Fibroblast of skin of right quadriceps (primary cell): ENCODE measurements at places on chromosomes 11 and 22.
A peak's percentile ranks its signal among the peaks of the same experiment; 100 is the strongest.

GRCh38 chr22:28027453-28028448, 108.7 kb upstream of the PITPNB start:
- no peak for DNase-seq

GRCh38 chr11:65388731-65389130, 2.3 kb downstream of the FRMD8 start:
- no peak for DNase-seq

DNA sequence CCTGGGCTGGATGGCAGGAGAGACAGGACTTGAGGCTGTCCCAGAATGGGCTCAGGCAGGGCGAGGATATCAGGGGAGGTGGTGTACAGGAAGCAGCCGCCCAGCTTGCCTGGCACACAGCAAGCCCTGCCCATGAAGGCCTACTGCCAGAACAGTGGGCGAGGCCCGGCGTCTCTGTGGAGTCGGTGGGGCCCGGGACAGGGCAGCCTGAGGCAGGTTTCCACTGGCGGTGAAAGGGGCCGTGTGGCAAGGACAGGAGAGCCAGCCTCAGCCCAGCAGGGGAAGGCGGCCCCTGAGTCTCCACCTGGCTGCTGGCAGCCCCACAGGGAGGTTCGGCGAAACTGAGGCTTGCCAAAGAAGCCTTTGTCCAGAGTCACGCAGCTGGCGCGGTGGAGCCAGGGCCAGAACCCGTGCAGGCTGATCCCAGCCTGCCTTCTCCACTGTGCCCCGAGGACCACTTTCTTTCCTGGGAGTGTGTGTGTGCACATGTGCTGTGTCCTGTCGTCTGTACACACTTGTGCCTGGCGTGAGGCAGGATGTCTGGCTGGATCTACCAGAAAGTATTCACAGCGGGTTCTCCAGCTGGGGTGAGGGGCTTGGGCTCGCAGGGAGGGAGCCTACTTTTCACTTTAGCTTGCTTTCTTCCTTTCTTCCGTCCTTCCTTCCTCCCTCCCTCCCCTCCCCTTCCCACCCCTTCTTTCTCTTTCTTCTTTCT, 1.2 kb downstream of the TSPO start:
- peak; percentile 35 for DNase-seq

- no peak for DNase-seq
Observed at GRCh38 chr11:114399490-114400215, 658 bp downstream of the C11orf71 start.

DNA sequence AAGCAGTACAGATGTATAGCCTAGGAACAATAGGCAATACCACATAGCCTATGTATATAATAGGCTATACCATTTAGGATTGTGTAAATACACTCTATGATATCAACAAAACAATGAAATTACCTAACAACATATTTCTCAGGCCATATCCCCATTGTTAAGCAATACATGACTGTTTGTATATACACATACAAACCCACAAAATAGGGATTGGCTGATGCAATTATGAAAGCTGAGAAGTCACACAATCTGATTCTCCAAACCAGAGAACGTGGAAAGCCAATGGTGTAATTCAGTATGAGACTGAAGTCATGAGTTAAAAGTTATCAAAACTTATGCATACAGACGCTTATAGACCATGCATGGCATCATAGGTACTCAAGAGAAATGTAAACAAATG, 700.1 kb upstream of the RAG2 start:
- no peak for DNase-seq

- no peak for DNase-seq
Observed at GRCh38 chr11:57566905-57567514, 462 bp downstream of the UBE2L6 start.

DNA sequence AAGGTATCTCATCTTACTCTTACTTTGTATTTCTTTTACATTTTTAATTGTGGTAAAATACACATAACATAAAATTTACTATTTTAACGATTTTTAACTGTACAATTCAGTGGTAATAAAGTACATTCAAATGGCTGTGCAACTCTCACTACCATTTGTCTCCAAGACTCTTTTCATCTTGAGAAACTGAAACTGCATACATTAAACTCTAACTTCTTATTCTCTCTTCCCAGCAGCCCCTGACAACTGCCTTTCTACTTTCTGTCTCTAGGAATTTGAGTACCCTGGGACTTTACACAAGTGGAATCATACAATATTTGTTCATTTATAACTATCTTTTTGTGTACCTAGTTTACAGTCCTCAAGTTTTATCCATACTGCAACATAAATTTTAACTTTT, 725.8 kb upstream of the KIRREL3 start:
- no peak for DNase-seq

DNA sequence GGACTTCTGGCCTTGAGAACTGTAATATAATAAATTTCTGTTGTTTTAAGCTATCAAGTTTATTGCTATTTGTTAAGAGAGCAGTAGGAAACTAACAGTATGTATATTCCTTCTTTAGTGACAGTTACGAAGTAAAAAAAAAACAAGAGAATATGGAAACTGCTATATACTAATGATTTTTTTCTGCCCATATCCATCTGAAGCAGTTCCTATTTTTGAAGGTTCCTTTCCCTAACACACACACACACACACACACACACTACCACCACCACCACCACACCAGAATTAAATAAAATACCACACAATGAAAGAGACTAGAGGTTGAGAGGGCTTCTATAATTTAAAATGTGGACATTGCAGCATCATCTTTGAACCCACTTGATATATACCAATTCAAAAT, 44.4 kb upstream of the CARD18 start:
- DNase-seq = no peak

DNA sequence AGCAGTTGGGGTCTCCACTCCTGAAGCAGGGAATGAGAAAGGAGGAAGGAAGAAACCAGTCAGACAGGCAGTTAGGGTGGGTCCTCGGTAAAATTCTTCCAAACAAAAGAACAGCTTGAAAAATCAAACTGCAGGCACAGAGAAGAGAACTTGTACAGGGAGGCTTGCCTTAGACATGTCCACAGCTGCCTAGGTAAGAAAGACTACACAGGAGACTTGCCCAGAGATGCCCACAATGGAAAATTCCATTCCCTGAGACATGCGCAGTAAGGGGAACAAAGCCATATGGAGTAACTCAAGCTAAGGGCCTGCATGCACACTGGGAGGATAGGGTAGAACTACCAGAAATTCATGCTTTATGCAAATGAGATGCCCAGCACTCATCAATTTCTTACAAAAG, 9.8 kb downstream of the KCNJ11 start:
- no peak for DNase-seq

DNA sequence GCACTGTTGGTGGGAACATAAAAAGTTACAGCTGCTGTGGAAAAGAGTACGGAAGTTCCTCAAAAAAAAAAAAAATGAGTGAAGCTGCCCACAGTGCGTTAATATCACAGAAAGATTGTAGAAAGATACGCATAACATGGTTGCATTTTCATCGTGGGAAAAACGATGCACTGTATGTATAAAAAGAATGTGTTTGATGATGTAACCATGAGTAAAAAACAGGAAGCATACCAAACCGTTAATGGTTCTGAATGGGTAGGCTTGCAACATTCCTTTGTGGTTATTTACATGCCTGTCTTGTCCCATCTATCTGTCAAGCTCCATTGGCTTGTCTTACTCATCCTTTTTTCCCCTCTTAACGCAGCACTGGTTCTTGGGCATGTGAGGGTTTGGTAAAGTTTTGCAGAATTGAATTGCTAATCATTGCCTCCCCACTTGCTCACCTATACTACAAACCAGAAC, 33.8 kb upstream of the DKK3 start:
- DNase-seq = peak; percentile 98

GRCh38 chr11:117511483-117511930, 183.9 kb downstream of the CEP164 start:
- no peak for DNase-seq

DNA sequence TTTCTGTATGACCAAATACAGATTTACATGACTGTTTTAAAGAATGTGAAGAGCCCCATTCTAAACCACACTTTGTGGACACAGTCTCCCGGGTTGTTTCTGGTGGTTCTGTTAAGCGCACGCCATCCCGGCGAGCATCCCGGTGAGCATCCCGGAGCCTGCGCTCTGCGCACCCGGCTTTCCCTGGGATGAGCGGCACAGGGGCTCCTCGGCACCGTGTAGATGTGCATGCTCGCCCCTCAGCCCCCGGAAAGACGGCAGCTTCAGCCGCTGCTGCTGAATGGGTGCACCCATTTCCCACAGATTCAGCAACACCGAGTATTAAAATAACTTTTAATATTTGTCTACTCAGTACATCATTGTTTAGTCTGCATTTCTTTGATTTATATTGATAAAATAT, 36.0 kb downstream of the GLB1L2 start:
- DNase-seq = no peak

DNA sequence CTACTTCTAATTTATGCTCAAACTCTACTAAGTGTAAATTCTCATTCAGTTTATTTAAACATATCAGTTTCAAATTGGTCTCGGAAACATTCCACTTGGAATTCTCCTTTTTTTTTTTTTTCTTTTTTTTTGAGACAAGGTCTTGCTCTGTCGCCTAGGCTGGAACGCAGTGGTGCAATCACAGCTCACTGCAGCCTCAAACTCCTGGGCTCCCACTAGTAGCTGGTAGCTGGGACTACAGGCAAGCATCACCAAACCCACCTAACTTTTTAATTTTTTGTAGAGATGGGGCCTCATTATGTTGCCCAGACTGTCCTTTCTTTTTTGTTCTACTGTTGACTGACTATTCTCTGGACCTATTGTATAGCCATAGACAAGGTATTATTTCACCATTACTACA, 33.3 kb upstream of the CCDC81 start:
- DNase-seq = no peak

DNA sequence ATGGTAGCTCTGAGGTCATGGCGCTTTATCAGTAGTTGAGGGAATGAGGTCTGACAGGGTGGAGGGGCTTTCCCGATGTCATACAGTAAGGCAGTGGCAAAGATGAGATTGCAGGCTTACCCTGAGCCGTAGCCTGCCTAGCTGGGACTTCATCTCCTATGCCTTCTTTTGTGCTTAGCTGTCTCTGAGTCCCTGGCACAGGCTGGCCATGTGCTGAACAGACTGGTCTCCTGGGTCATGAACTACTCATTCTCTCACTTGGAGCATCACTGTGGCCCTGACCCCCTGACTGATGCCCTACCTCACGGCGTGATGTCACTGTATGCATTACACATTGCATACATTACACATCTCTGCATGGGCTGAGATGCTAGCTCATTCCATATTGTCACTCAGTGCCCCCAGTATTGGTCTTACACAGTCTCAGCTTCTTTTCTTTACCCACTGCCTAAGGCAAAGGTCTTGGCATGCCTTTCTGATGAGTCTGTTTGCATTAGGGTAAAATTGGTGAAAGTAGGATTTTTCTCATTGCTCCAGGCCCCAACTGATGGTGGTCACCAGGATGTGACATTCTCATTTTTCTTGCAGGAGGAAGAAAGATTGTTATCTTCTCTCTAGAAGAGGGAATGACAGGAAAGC, 389.4 kb upstream of the CADM1 start:
- peak; percentile 84 for DNase-seq

DNA sequence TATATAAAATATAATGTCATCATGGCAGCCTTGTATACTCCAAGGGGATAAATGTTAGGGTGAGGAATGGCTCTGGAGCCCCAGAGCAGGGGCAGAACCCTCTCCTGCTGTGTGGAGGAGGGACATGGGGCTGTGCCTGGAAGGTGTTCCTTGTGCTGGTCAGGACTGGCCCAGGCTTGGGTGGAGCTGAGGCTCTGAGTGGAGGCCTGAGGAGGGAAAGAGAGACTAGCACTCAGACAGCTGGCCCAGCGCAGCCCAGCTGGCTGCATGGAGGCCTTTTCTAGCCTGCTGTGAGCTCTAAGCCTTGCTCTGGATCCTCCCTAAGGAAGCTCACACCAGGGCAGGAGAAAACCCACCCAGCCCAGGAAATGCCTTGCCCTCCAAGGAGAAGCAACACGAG, 113.5 kb downstream of the RRAS2 start:
- no peak for DNase-seq

GRCh38 chr11:40170078-40170477, 1289.4 kb downstream of the LRRC4C start:
- no peak for DNase-seq

GRCh38 chr11:61009392-61010275, 38.2 kb downstream of the CD6 start:
- DNase-seq = no peak

GRCh38 chr11:65489706-65490320, 9.0 kb upstream of the MALAT1 start:
- DNase-seq = no peak

- DNase-seq = no peak
Observed at GRCh38 chr11:92920331-92920730, 49.1 kb upstream of the MTNR1B start.

DNA sequence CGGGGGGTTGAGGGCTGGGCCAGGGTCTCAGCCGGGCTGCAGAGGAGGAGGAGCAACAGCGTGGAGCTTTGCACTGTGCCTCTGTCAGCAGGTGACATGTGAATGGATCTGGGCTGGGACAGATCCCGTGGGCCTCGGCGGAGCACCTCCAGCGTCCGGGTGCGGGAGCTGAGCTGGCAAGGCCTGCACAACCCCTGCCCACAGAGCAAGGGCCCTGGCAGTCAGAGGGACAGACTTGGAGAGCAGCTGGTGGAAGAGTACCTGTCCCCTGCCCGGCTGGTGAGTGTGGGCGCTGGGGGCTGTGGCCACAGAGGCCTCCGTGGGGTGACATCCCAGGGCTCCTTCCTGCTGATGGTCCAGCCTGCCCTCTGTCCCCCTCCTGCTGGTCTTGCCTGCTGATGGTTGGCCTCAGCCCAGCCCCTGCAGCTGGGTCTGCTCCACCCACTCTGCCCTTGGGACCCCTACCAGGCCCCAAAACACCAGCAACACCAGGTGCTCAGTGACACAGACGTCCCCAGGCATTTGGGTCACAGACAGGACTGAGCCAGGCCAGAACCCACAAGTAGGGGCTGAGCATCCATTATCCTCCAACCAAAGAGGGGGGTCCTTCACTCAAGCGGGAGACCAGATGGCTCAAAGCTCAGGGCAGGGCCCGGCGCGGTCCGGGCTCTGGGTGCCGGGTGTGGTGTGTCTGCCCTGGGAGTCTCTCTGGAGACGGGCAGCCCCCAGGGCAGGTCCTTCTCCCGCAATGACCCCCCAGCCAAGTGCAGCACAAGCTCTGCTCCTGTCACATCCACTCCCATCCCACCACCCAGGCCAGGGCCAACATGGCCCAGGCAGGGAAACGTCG, 3.5 kb downstream of the LRRC56 start:
- DNase-seq = no peak

DNA sequence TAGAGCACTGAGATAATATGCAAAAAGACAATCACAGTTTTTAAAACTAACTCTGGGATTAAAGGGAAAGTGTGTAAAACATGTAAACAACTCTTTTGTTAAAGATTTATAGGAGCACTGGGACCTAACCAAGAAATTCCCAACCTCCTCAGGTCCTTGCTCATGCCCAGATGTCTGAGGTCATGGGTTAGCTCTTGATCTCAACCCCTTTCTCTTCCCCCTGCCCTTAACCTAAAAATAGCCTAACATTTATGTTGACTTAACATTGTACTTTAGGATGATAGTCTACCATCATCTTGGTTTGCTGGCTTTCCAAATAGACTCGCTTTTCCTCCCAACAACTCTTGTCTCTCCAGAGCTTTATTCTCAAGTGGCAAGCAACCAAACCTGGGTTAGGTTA, 258.2 kb upstream of the FAT3 start:
- DNase-seq = no peak
